ENCODE measurements at places on chromosomes 16 and 17. TPM values are rescaled to one million over a fixed set of nuclear protein-coding genes. Genes with fewer than 3 reads are reported as not detected.

The CCL17 gene
- not detected for total RNA-seq

The NTN3 gene
- total RNA-seq: 0.22 TPM

The RNF135 gene
- 12.7 TPM for total RNA-seq

The TEX19 gene
- not detected for total RNA-seq

The TEX14 gene
- not detected for total RNA-seq

The ZNF213 gene
- total RNA-seq: 8.3 TPM

The TMEM204 gene
- total RNA-seq: 9.6 TPM

The UNC45B gene
- total RNA-seq: not detected

The CCDC200 gene
- total RNA-seq: not detected

The KRTAP16-1 gene
- total RNA-seq: not detected

The ABCC12 gene
- total RNA-seq: not detected

The CCDC43 gene
- total RNA-seq: 35.5 TPM

The ERBB2 gene
- 34.6 TPM for total RNA-seq

The CACNG5 gene
- not detected for total RNA-seq

The GALR2 gene
- 0.22 TPM for total RNA-seq

The HEATR9 gene
- not detected for total RNA-seq

The RGS11 gene
- 2.4 TPM for total RNA-seq

The DDX52 gene
- 19.5 TPM for total RNA-seq

The CD79B gene
- total RNA-seq: not detected
